ENCODE measurements at places on chromosomes 6 and 20. TPM values are rescaled to one million over a fixed set of nuclear protein-coding genes. Genes with fewer than 3 reads are reported as not detected.

The SOX4 gene
- total RNA-seq = 35.1 TPM

DNA sequence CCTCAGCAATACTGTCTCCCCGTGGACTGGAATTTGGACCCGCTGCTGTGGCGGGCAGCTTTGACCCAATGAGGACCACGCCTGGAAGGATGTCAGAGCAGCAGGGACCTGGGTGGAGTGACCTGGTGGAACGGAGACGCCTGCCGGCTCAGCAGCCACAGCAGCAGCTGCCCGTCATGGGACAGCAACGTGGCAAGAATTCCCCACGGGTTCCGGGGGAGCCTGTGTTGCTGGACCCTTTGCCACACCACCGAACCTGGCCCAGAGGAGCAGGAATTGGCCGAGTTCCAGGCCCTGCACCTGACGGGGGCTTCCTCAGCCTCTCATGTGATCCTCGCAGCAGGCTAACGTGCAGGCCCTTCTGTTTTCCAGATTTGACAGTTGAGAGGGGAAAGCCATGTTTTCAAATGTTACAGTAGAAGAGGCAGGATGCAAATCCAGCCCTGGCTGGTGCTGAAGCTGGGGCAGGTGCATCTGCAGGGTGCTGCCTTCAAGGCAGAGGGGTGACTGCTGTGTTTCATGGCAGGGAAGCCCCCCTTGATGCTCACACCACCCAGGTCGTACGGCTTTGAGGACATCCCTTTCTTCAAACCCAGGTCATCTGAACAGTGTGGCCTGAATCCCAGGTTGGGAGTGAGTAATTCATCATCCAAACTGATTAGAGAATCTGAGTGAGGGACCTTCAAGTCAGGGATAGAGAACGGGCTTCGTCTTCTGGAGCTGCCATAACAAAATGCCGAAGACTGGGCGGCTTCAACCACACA is 93.4 kb downstream of the THBS2 start:
- no peak for DNase-seq
- no peaks in the 10 kb centered on the region for H3K4me1 ChIP-seq
- no peaks in the 10 kb centered on the region for H3K36me3 ChIP-seq
- H3K27me3 ChIP-seq = no peaks in the 10 kb centered on the region
- no peak overlapping the region for H3K27ac ChIP-seq

DNA sequence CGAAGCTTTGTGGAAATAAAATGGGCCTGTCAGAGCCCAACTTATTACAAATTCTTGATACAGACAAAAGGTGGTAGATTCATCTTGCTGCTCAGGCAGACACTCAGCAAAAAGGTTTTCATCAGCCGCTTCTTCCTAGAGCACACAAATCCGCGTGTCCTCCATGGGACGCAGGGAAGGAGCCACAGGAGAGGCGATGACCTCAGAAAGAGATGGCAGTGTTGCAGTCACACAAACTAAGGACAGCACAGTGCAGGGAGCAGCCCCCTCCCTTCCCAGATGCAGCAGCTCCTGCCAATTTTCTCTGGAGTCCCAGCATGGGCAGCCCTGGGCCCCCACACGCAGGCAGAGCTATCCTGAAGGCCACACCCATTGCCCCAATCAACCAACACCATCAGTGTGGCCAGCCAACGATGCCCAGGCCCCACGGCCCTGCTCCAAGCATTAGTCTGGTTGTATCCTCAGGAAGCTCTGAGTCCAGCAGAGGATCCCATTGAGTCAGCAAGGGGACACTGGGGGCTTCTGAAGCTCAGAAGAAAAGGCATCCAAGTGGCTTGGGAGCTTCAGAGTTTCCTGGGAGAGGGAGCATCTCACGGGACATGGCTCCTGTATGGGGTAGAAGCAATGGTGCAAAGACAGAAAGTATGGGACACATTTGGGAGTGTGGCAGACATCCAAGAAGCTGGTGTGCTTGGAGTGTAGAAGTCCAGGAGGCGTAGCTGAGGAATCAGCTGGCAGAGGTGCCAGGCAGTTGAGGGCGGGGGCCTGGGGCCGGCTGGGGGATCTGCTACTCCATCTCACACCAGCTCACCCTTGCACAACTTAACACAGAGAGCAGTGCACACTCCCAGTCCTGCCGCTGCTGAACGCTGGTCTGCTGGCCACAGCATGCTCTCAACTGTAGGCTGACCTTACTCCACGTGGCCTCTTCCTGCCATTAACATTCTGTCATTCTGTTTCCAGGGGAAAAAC is 142.1 kb upstream of the CST7 start:
- no peaks in the 10 kb centered on the region for H3K27me3 ChIP-seq
- H3K4me3 ChIP-seq = no peak overlapping the region
- H3K27ac ChIP-seq = no peak overlapping the region

GRCh38 chr6:167093922-167094432 is 28.9 kb upstream of the CCR6 start:
- H3K4me1 ChIP-seq = no peaks in the 10 kb centered on the region
- H3K27me3 ChIP-seq = no peaks in the 10 kb centered on the region
- peak; percentile 50 for DNase-seq

Measured in stomach (tissue), 19 donors.